ENCODE measurements at places on chromosomes 13 and 19.

- DNase-seq: no peak
Measured at GRCh38 chr13:109500146-109500773, 286.1 kb downstream of the IRS2 start.

GRCh38 chr13:40429706-40430545, 236.5 kb downstream of the FOXO1 start:
- DNase-seq: no peak

DNA sequence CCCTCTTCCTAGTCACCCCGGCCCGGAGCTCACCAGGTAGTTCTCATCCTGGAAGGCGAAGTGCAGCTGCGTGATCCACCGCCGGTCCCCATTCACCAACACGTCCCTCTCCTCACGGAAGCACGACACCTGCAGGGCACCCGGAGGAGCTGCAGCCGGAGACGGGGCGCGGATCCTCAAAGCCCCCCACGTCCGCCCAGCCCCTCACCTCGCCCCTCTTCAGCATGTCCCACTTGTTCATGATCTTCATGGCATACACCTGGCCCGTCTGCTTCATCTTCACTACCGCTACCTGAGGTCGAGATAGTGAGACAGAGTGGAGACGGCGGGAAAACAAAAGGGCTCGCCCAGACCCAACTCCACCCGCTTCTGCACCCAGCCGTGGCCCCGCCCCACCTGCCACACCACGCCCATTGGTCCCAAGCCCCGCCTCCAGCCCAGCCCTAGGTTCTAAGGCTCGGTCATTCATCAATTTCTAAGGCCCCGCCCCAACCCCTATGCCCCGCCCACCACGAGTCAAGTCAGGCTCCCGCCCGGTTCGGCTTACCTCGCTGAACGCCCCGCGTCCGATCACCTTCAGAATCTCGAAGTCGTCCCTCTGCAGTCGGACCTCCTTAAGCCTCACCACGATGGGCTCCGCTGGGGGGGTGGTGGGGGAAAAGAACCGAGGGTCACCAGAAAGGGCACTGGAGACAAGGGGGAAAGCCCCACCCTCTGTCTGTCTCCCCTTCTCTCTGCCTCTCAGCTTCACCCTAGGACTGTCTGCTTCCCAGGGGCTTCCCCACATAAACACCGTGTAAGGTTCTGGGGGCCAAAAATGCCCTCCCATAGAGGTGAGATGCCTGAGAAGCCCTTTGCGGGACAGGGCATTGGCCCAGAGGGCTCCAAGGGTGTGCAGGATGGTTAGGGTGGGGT, 2.8 kb downstream of the DMPK start:
- DNase-seq: peak; percentile 10

- DNase-seq: no peak
Measured at GRCh38 chr19:7224209-7224686, 70.0 kb downstream of the INSR start.

- no peak for DNase-seq
Measured at GRCh38 chr19:31099515-31100205, 249.6 kb downstream of the TSHZ3 start.

DNA sequence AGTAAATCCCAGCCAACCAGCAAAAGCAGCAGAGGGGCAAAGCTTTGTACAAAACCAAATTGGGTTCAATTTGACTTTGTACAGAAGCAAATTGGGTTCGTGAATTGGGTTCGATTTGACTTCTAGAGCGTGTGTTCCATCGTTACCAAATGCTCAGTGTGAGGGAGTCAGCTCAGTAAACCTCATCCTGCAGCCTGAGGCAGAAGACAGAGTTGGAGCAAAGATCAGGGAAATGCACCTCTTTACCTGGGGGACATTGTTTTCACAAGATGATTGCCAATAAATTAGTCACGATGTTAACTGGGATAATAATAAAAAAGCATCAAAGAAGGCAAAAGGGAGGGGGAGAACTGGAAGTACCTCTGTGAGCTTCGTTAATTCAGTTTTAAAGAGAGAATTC, 1.5 kb downstream of the RAB20 start:
- DNase-seq: no peak

DNA sequence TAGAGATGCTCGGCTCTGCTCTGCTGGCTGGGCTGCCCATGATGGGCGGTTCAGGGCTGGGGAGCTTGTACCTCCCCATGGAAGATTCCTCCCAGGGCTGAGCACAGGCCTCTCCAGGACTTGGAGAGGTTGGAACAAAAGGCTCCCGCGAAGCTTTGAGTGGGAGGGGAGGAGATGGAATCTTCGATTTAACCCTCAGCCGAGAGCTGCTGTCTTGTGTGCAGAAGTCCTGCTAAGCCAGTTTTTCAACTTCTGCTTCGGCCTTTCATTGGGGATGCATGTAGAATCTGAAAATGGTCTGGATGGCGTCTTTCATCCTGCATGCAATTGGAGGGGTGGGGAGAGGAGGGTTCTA, 163.3 kb downstream of the KDM4B start:
- no peak for DNase-seq

- DNase-seq: no peak
Measured at GRCh38 chr13:33050161-33050560, 33.9 kb downstream of the KL start.

- DNase-seq: no peak
Measured at GRCh38 chr13:111390522-111391270, 70.3 kb downstream of the TEX29 start.

GRCh38 chr13:113493315-113493951, 2.9 kb upstream of the DCUN1D2 start:
- DNase-seq: peak; percentile 21

DNA sequence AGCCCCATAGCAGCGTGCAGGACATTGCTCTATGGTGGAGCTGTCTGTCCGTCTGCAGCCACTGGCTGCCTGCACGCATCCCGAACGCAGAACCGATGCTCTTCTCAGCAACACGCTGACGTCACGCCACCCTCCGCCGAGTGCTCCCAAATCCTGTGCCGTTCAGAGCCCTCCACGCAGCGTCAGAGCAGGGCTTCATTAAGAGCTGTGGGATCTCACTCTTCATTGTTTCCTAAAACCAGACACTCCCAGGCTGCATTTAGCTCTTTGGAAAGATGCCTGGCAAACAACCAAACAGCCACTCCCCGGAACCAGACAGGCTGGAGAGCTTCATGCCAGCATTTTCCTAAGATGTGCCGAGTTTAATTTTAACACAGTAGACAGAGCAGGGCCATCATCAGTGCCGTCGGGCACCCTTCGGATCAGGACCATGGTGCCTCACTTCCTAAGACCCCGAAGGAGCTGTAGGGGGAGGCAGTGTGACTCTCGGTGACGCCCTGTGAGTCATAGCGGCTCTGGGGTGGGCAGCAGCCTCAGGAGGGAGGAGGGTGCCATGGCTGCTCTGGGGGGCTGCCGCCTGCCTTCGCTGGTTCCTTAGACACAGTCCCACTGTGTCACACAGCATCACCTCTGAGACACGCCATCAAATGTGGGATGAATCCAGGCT, 131.5 kb upstream of the MCF2L start:
- no peak for DNase-seq

DNA sequence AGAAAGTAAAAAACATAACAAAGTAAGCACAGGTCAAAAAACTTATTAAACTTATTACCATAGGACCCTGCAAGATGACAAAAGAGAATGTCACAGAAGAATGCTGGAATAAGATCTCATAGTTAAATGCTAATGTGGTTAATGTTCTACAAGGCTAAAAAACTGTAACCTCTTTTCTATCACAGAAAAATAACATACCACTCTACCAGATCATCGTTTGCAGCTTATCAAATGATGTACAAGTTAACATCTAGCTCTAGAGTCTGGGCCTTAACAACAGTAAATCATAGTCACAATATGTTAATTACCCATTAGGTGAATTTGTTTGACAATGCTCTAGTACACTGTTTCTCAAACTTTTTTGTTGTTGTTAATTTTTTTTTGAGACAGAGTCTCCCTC, 53.0 kb downstream of the NUFIP1 start:
- DNase-seq: no peak

GRCh38 chr13:92843549-92843948, 383.1 kb upstream of the GPC6 start:
- DNase-seq: no peak

GRCh38 chr13:110463871-110464510, 97.5 kb downstream of the RAB20 start:
- DNase-seq: no peak

DNA sequence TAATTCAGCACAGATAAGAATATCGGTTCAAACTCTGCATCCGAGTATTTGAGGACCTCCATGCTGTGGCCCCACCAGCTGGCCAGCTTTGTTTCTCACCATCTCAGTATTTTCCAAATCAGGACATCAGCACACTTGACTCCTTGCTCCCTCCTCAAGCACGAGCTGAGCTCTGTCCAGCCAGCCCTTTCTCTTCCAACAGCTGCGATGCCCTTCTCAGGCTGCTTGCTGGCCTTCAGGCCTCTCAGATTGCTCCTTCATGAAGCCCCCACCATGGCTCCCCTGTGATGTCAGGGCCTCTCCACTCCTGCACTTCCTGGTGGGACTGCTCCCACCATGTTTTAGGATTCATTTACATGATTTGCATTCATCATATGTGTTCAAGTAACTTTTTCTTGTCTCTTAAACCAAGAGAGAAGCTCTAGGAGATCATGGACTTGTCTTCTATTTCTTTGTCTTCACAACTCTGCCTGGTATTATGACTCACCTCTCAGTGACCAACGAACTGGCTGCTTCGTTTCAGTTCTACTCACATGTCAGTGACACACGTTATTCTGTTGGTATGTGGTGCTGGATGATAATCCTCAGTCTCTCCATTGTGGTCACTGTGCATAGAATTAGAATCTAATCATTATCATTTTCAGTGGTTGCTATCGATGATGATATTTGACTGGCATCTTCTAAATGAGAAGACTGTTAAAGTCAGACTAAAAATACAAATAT, 471.7 kb downstream of the EFNB2 start:
- DNase-seq: peak; percentile 11

- DNase-seq: no peak
Measured at GRCh38 chr19:17841810-17842662, 5.7 kb downstream of the JAK3 start.

DNA sequence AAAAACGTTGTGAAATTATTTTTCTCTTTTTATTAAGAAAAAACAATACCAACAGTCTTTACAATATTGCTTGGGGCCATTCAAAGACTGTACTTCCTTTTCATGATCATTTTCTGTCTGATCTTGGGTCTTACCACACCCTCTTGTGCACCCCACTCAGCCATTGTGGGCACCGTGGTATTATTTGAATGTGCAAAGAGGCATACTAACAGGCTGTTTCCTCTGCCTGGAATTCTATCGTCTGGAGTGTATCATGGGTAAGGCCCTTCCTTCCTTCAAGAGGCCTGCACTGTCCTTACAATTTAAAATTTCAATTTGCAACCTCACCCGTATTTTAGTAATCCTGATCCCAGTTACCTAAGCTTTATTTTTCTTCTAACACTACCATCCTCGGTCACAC, 76.5 kb downstream of the FGF14 start:
- DNase-seq: no peak

DNA sequence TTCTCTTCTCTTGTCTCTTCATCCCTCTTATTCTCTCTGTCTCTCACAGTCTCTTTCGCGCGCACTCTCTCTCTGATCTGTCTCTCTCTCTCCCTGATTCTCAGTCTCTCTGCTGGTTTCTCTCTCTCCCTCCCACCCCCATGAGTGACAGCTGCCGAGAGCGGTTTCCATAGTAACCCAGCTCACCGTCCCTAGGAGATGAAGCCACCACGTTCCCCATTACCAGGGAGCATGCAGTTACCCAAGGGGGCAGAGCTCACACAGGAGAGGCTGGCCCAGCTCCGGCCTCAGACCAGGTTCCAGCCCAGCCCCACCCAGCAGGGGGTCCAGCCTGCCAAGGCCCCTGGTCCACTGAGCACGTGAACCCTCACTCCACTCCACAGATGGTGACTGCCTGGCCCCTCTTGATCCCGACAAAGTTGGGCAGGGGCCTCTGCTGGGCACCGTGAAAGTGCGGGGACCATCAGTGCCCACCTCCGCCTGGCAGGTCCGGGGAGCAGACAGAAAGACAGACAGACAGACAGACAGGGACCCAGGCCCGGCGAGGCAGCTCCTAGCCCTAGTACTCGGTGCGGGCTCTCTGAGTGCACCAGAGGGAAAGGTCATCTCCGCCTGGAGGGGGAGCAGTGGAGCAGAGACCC, 50.6 kb downstream of the CELF5 start:
- no peak for DNase-seq

GRCh38 chr13:94419925-94420305, 59.6 kb downstream of the DCT start:
- no peak for DNase-seq
